Stimulated activated CD4-positive, alpha-beta T cell treated with anti-CD3 and anti-CD28 coated beads, Interleukin-2, amount 100 ng/mL, for 24 hours (primary cell): ENCODE measurements at places on chromosomes 3 and 15.

DNA sequence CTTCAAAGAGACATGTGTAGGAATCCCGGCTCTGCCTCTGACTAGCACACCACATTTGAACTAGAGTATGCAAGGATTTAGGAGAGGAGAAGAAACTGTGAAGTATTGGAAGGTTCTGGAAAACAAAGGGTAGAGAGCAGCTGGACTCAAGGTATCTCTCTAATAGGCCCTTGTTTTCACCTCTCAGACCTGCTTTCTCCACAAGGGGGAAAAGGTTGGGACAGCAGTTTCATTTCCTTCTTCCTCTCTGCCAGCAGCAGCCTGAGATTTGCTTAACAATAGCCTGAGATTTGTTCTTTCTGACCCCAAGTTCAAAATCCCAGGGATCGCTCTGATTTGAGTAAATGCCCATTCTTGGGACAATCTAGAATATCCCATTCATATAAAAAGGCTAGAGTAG, 430.6 kb upstream of the MCTP2 start:
- DNase-seq: no peak

GRCh38 chr3:156646958-156647357, 27.4 kb upstream of the TIPARP start:
- no peak for DNase-seq

GRCh38 chr15:60722328-60723112, 243.6 kb upstream of the ICE2 start:
- DNase-seq: no peak

DNA sequence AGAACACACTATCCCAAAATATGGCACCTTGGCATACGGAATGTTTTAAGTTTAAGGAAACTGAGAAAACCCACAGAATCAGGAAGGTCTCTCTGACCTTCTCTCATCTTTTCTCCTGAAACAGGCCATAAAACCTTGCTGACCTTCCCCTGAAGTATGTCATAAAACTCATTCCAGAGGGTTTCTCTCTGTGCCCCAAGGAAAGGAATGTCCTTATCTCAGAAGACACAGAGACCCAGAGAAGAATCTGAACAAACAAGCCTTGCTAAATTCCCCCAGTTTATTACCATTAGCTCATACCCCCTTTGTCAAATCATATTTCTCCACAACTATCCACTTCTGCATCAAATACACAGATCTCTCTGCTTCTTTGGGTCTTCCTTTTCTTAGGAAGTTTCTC, 603.1 kb downstream of the MCTP2 start:
- no peak for DNase-seq

DNA sequence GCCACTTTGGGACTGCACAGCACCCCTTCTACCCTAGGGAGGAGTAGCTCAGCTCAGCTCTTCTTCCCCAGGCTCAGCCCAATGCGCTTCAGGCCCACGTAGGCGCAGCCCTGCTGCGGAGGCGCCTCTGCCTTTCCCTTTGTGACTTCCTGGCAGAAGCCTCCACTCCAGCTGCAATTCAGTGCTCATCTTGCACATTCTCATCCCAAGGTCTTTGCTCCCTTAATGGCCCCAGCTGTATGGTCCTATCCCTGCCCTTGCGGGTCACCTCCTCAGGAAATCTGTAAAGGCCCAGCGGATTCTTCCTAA, 109.0 kb downstream of the VGLL4 start:
- DNase-seq: no peak

- DNase-seq: peak; percentile 68
Observed at GRCh38 chr15:63277038-63277892, at the start of gene APH1B. Gene APH1B (plus strand): TSS chr15:63277605. CDS start chr15:63277624, 19 bp downstream.

DNA sequence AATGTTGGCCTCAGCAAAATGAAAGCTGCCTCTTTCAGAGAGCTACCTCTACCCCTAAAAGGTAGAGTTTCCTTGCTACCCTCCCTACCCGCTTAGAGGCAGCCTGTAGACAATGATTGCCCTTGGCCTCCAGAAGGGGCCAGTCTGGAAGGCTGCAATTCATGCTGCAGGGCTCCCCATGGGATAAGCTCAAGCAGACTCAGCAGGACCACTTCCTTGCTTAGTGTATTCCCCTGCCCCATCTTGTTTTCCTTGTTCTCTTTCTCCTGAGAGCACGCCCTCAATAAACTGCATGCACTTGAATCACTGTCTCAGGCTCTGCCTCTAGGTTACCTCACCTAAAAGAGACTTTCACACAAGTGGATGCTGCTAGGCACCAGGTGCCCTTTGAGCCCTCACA, 134.0 kb upstream of the CTNNB1 start:
- DNase-seq: no peak

DNA sequence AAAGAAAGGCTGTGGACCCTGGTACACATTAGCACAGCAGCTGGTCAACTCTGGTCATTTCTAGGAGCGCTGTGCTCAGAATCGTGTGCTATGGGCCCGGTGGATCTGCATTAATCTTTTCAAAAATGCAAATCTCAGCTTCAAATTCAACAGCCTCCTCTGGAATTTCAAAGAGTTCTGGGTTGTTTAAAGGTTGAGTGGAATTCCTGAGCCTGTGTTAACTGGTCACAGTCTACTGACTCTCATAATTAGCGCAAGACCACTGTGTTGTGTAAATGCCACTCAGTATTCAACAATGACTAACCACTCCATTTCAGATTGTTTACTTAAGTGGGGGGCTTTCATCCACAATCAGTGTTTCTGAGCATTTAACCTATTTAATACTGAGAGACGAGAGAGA, 2.7 kb upstream of the ARNT2 start:
- no peak for DNase-seq
